Peyer's patch (tissue), 4 donors: ENCODE measurements at places on chromosomes 1 and 21.
A peak's percentile ranks its signal among the peaks of the same experiment; 100 is the strongest.

- DNase-seq: no peak
Observed at GRCh38 chr1:30538226-30538992, 185.0 kb downstream of the MATN1 start.

GRCh38 chr1:7505771-7506453 is 265.2 kb upstream of the VAMP3 start:
- no peak for DNase-seq

DNA sequence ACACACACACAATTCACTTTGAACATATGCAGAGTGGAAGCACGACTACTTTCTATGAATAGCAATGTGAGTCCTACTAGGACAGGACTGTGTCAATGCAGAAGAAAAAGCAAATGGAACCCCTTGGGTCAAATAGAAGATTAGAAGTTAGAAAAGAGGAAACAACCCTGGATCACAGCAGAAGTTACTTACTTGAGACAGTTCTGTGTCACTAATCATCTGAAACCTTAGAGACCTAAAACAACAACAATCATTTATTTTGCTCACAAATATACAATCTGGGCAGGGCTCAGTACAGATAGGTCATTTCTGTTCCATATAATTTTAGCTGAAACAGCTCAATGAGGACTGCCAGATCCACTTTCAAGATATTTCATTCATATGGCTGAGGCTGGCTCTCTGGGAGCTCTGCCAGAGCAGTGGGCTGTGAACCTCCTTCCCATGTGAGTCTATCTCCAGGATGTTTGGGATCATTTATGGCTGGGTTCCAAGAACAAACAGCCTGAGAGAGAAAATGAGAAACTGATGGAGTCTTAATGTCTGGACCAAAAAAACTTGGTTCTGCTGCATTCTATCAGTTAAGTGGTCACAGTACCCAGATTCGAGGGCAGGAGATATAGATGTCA is 42.5 kb upstream of the IL10 start:
- DNase-seq: no peak

- no peak for DNase-seq
Observed at GRCh38 chr1:67652800-67653199, 32.2 kb upstream of the GADD45A start.

DNA sequence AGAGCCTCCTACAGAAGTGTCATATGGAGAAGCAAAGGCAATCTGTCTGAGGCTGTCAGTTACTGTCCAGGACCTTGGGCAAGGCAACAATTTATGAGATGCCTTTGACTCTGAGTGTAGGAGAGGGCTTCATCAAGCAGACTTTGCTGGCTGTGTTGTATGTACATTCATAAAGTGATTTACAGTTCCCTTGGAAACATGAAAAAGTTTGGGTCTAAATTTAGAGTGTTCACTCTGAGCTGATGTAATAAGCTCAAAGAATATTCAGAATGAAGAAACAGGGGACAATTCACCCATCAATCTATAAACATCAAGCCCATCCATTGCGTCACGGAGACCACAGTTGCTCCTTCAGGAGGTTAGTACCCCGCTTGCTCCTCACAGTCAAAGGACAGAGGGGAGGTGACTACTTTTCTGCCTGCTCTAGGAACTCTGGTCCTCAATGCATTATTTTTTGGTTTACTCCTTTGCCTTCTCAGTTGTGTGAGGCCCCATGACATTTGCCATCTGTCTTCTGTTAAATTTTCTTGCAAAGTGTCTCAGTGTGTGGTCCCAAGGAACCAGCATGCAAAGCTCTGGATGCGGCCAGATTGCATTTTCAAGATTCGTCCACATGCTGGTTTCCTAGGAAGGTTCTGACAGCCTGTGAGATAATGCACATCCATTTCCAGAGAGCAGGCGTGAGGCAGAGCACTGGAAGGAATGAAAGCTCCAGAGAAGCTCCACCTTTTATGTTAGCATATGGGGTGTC is 241.1 kb upstream of the KIAA0040 start:
- DNase-seq: no peak

DNA sequence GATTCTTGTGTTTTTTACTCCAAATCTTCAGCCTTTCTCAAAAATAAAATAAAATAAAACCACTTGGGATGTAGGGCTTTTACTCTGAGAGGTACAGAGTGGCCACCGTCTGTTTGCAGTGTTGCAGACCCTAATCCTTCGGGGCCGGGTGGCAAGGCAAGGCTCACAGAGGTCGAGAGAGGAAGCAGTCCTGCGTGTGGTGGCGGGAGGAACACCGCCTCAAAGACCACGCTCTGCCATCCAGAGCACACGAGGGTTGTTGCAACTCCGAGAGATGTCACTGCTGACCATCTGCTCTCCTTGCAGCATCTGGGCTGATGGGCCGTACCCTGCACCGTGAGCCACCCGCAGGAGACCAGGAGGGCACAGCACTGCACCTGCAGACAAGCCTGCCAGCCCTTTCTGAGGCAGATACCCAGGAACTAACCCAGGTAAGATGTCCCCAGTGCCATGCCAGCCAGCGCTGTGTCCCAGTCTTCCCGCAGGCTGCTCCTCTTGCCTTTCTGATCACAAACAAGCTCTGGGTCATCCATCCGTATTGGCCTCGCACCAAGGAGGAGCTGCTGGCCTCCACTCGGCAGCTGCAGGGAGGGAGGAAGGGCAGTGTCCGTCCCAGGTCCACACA is 31.5 kb downstream of the SNAP47 start:
- no peak for DNase-seq

DNA sequence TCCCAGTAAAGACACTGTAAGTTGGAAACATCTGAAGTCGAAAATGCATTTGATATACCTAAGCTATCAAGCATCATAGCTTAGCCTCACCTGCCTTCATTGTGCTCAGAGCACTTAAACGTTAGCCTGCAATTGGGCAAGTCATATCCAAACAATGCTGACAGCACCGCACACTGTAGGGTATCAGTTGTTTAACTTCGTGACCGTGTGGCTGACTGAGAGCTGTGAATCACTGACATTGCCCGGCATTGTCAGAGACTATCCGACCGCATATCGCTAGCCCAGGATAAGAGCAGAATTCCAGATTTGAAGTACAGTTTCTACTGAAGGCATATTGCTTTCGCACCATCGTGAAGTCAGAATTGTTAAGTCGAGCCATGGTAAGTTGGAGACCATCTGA is 41.5 kb downstream of the GALNT2 start:
- DNase-seq: no peak

GRCh38 chr1:222654849-222655248 is 37.0 kb downstream of the MIA3 start:
- DNase-seq: peak; percentile 83

DNA sequence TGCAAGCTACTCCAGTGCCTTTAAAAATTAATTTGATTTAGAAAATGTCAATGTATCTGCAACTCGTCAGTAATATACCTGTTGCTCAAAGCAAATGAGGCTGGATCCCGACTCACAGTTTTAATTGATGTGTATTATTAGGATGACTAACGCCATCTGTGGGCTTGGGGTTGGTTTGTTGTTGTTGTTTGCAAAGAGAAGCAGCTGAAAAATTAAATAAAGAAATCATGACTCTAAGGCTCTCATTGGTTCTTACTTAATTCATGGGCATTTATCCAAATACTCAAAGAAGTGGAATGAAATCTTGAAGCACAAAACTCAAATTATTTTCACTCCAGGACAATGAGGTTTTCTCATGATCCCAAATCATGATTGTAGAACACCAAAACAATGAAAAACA is 46.4 kb downstream of the SEC16B start:
- no peak for DNase-seq

GRCh38 chr1:171611306-171611705 is 10.7 kb upstream of the MYOCOS start:
- no peak for DNase-seq

GRCh38 chr1:47608296-47608875 is 170.5 kb downstream of the FOXD2 start:
- no peak for DNase-seq

GRCh38 chr1:38858833-38859560 is 575 bp downstream of the RRAGC start:
- peak; percentile 87 for DNase-seq

GRCh38 chr1:227343727-227344551 is 25.6 kb upstream of the CDC42BPA start:
- no peak for DNase-seq

- no peak for DNase-seq
Observed at GRCh38 chr21:30990514-30991262, 47.6 kb downstream of the KRTAP19-8 start.

GRCh38 chr1:152745289-152745704 is 12.5 kb upstream of the KPRP start:
- DNase-seq: no peak

DNA sequence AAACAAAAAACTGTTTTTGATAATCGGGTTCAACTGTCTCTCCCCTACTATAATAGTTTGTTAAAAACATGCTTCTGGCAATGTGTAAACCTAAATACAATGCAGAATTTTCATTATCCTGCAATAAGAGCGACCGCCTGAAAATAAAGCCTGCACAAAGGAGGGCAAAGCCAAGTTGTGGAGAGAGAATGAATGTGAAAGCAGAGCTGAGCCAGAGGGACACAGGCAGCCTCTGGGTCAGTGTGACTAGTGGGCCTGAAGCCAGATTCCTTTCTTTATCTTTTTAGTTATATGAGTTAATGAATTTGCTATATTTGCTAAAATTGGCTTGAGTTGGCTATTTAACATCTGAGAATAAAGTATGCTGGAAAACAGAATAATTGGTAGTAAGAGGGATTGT is 615.2 kb downstream of the PLA2G4A start:
- no peak for DNase-seq

GRCh38 chr1:47621977-47622376 is 184.1 kb downstream of the FOXD2 start:
- DNase-seq: no peak

DNA sequence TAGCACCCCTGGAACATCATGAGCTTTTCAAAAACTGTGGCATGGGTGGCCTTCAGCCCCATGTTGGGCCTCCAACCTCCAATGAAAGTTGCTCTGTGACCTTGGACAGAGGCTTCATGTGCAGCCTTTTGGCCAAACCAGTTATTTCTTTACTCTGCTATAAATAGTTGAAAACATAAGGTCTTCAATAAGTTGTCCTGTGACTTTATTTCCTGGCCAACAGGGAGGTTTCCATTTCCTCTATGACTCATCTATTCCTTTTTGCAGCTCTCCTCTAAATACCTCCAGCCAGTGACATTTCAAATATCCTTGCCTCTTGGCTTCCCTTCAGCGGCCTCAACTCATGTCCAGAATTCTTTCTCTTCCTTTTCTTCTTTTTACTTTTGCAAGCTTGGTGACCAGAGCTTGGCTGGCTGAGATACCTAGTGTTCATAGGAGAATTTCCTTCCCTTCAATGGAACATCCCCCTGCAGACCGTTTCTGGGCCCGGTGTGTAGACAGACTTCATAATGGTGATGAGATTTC is 22.7 kb upstream of the TRIM67 start:
- no peak for DNase-seq

DNA sequence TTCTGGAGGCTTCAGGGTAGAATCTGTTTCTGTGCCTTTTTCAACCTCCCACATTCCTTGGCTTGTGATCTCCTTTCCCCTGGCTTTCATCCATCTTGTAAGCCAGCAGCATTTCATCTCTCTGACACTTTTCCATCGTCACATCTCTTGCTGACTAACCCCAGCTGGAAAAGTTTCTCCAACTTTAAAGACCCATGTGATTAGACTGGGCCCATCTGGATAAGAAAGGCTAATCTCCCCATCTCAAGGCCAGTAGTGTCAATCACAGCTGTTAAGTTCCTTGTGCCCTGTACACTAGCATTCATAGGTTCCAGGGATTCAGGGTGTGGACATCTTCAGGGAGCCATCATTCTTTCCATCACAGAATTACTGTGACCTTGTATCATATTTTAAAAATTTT is 452.1 kb downstream of the TTLL7 start:
- DNase-seq: no peak
